H7 (cell line): ENCODE measurements at places on chromosomes 1 and 21. TPM values are rescaled to one million over a fixed set of nuclear protein-coding genes. Genes with fewer than 3 reads are reported as not detected.

Gene GBP6
- total RNA-seq, result not detected in 2 replicates

Gene CELA3A
- total RNA-seq, result not detected in 2 replicates

Gene TIAM1
- 18.8 and 23.9 TPM in 2 replicates for total RNA-seq

DNA sequence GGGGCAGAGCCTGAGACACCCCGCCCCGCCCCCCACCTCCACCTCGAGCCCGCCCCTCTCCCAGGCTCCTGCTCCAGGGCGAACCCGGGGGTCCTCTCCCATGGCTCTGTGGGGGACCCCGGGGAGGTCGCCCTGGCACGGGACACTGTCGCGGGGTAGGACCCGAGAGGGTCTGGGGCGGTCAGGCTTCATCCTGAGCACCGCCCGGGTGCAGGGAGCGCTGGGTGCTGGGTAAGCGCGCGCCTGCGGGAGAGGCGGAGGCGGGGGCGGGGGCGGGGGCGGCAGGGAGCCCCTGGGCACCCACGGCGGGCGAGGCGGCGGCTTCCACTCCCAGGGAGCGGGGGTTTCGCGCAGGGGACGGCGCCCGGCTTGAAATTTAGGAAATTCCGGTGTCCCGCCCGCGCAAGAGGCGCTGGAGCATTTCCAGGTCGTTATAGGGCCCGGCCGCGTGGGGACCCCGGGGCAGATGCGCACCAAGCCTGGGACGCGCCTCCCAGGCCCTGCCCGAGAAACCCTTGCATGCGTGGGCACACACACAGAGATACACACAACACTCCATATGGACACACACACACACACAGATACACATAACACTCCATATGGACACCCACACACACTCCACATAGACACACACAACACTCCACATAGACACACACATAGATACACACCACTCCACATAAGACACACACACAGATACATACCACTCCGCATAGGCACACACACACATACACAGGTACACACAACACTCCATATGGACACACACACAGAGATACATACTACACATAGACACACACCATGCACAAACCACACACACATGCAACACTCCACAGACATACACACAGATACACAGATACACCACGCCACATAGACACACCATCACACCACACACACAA, 48.7 kb upstream of the SLC19A1 start:
- DNase-seq, result no peak

Gene FCRL4
- not detected in 2 replicates for total RNA-seq

Gene ST6GALNAC5
- total RNA-seq, result 11.6 and 15.7 TPM in 2 replicates

DNA sequence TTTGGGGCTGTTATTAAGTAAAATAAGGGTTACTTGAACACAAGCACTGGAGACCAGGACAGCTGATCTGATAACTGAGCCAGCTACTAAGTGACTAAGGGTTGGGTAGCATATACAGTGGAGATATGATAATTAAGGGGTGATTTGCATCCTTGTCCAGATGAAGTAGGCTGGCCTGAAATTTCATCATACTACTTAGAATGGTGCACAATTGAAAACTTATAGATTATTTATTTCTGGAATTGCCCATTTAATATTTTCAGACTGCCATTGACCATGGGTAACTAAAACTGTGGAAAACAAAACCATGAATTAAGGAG, 3.8 kb upstream of the CD1B start:
- DNase-seq, result no peak

DNA sequence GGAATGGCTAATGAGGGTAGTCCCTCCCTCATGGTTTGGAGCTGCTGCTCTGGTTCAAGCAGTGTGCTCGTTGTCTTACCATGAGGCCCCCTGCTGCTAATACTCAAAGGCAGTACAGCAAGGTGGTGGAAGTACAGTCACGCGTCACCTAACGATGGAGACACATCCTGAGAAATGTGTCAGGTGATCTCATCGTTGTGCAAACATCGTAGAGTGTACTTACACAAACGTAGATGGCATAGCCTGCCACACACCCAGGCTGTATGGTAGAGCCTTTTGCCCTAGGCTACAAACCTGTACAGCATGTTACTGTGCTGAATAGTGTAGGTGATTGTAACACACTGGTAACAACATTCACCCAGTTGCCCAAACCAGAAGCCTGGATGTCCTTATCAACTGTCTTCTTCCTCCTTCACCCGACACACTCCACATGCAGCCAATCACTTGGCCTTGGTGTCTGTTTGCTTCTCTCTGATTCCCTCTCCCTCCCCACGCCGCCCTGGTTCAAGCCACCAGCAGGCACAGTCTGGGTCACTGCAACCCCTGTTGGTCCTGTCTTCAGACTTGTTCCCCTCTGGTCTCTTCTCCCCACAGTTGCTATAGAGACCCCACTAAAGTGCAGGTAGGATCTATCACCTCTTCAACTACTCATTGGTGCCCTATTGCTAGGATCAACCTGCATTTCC, 6.0 kb upstream of the KCNA2 start:
- DNase-seq, result no peak

DNA sequence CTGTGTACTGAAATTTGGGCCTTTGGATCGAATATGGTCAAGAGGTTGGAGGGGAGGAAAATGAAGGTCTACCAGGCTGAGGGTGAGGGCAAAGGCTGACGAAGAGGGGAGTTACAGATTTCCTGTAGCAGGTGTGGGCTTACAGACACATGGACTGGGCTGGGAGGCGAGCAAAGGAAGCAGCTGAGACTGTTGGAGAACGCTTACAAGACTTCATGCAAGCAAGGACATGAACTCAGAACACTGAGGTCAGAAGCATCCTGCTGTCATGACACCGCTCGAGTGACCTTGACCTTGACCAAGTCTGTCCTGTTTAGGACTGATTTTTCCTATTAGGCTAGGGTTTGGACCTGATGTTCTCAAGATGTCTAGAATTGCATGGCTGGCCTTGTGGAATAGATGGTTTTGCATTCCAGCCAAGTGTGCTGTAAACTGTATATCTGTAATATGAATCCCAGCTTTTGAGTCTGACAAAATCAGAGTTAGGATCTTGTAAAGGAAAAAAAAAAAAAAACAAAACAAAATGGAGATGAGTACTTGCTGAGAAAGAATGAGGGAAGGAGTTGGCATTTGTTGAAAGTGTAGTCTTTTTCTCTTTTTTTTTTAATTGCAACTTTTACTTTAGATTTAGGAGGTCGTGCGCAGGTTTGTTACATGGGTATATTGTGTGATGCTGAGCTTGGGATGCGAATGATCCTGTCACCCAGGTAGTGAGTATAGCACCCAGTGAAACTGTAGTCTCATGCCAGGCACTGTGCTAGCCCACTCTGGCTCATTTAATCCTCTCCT, 5.8 kb downstream of the ELF3 start:
- no peak for DNase-seq

GRCh38 chr1:218330043-218330623, 15.0 kb upstream of the TGFB2 start:
- DNase-seq, result peak; percentile 37

Gene CD48
- total RNA-seq, result 0.74 and 2.2 TPM in 2 replicates

DNA sequence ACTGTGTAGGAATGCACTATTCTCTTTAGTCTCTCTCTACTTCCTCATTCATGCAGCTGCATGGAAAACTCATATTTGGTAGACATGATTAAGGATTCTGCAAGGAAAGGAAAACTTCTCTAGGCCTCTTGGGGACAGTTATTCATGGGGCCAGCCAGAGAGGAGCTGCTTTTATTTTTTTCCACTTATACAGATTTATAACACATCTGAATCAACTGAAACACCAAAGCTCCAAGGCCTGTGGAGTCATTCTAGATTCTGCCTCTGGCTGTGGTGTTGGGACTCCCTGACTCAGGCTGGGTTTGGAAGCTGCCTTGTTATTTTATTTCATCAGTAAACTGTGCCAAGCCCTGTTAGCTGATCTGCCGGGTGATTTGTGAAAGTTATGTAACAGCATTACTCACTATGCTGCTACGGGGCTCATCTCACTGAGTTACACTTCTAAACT, 83.9 kb upstream of the EDEM3 start:
- DNase-seq, result no peak

- DNase-seq, result no peak
Measured at GRCh38 chr1:199665371-199665770, 362.1 kb upstream of the NR5A2 start.

DNA sequence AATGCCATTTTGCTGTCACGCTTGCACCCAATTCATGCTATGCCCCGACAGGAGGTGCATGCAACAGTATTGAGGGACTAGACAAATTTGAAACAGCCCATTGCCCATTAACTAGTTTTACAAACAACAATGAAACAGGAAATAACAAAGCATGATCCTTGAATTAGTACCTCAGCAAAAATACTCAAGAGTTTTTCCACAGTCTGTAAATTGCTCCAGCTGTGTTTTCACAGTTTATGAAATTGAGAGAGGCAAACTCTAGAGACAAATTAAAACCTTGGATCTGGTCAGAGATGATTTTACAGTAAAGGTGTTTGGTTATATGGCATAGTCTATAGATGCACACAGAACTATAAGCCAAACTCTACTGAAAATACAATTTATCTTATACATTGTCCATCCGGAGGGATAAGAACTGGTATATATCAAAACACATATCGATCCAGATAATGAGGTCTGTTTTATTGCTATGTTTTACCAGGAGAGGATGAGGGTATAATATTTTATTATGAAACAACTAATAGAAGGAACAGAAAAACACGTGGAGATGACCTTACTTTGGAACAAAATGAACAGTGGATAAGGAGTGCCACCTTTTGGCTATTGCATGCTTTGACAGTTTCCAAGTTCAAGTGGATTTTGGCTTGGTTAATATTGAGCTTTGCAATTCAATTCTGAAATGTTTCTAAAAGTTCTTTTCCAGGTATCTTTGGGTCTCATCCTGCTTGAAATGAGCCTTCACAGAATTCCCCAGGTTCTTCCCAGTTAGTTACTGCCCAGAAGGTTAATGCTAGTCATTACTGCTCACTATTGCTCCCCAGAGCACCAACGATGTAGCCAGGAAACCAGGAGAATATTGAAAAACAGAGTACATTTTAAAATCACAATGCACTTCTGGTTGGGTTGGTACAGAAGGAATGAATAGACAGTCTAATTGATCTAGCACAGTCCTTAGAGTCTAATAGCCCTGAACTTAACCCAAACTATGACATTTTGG, 45.7 kb downstream of the ZC3H11B start:
- no peak for DNase-seq

Gene BCAS2
- total RNA-seq, result 50.0 and 66.3 TPM in 2 replicates

Gene BEST4
- 0.80 and 1.4 TPM in 2 replicates for total RNA-seq

Gene GPN2
- 40.3 and 61.9 TPM in 2 replicates for total RNA-seq

DNA sequence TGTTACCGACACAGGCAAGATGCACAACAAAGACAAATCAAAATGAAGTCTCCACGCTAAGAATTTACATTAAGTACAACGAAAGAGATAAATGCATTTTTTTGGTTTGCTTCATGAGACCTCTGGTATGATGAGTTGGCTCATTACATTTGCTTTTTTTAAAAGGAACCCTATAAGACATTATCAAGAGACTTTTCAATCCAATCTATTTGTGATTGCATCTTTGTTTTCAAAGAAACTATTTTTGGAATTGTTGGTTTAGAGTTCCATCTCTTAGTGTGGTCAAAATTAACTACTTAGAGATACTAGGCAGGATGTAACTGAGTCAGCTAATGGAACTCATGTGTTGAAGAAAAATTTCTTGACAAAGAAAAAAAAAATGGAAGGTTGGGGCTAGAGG, 200.1 kb downstream of the ZC3H11B start:
- DNase-seq, result no peak

Gene SPAG17
- 0.67 and 1.8 TPM in 2 replicates for total RNA-seq

Gene GPX7
- 27.2 and 42.6 TPM in 2 replicates for total RNA-seq

DNA sequence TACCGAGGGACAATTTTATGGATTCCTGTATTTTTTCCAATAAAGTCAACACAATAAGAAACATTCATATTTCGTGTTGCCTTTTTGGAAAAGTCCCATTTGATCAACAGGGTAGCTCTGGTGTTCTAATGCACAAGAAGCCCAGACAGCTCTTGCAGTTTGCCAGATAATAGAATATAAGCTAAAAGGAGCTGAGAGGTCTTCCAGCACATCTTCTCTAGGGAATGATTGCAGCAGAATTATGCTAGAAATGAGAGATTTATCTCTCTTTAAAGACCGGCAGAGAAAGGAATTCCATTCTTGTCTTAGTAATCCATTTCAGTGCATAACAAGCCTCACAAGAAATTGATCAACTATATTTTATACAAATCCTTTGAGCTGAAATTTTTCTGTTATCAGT, 25.0 kb upstream of the DDX59 start:
- DNase-seq, result no peak

Gene CFHR5
- total RNA-seq, result not detected in 2 replicates

GRCh38 chr1:3471356-3472087, 17.1 kb downstream of the ARHGEF16 start:
- DNase-seq, result peak; percentile 97

GRCh38 chr1:33374336-33375105, 53.6 kb upstream of the A3GALT2 start:
- no peak for DNase-seq

DNA sequence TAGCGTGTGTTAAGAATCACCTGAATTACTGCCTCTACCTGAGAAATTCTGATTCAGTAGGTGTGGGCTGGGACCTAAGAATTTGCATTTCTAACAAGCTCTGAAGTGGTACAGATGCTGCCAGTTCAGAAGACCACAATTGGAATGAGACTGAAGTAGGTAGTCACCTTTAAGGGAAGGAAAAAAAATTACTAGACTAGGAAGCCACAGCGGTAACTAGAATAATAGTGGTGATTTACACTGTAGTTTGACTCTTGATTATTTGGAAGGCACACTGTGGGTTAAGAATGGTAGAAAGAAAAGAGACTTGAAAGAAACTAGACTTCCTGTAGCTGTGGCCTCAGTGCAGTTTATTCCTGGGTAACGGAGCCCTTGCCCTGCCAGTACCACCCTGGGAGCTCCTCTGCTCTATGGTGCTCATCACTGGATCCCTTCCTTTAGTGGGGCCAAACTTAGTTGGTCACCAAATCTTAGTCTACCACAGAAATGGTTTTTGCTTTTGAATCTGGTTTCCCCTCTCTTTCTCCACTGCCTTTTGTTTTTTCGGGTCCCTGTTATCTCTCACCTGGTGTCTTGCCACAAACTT, 43.6 kb downstream of the ARID1A start:
- DNase-seq, result no peak

Gene ETNK2
- 44.3 and 57.7 TPM in 2 replicates for total RNA-seq

Gene TIE1
- 2.6 and 5.4 TPM in 2 replicates for total RNA-seq

DNA sequence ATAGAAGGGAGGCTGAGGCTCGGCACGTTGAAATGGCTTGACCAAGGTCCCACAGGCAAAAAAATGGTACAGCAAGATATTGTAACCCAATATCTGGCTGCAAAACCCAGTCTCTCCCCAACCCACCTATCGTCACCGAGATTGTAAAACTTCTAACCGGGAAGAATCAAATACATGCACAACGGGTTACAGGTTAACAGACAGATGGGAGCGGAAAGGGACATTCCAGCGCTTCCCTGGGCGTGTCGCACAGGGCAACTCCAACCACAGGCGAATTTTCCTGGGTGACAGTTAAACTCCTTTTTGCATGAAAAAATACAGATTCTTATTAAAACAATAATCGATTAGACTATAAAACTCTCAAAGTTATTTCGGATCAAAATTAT, 31.8 kb upstream of the JUN start:
- DNase-seq, result peak; percentile 65

Gene ITGB2
- 1.4 and 2.4 TPM in 2 replicates for total RNA-seq

Gene EFNA3
- total RNA-seq, result 17.5 and 24.9 TPM in 2 replicates

Gene ARHGAP29
- 5.4 and 5.6 TPM in 2 replicates for total RNA-seq

Gene LRRC52
- total RNA-seq, result not detected in 2 replicates

- DNase-seq, result no peak
Measured at GRCh38 chr1:10292188-10292587, 81.8 kb downstream of the KIF1B start.

- DNase-seq, result no peak
Measured at GRCh38 chr1:216903382-216903740, 180.1 kb upstream of the ESRRG start.
